ENCODE measurements at places on chromosomes 13 and 19.

GRCh38 chr13:39895254-39895653 lies 239.8 kb downstream of the COG6 start:
- no peak for DNase-seq

GRCh38 chr13:67353941-67354340 lies 123.8 kb upstream of the PCDH9 start:
- no peak for DNase-seq

- no peak for DNase-seq
Observed at GRCh38 chr19:12737835-12738351, 596 bp downstream of the GET3 start.

- peak; percentile 34 for DNase-seq
Observed at GRCh38 chr19:32041681-32042292, 303.6 kb upstream of the ZNF507 start.

Measured in forelimb muscle (tissue), 1 donor.